ENCODE measurements at places on chromosomes 11 and 22.
A peak's percentile ranks its signal among the peaks of the same experiment; 100 is the strongest.

GRCh38 chr11:126991596-126991995 is 9.0 kb downstream of the KIRREL3 start:
- DNase-seq: no peak

DNA sequence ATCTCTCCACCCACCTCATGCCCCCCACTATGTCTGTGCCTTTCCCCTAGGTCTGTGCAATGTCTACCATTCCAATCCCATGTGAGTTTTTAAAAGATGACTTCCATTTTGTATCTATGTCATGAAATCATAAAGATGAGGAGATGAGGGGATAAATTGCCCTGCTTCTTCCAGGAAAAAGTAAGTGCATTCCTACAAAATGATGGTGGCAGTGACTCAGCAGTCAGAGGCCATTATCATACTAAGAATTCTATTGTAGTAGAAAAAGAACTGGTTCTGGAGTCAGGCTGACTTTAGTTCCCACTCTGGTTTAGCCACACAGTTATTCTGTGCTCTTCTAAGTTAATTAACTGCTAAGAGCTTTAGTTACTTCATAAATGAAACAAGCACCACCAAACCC is 89.6 kb upstream of the API5 start:
- no peak for DNase-seq

DNA sequence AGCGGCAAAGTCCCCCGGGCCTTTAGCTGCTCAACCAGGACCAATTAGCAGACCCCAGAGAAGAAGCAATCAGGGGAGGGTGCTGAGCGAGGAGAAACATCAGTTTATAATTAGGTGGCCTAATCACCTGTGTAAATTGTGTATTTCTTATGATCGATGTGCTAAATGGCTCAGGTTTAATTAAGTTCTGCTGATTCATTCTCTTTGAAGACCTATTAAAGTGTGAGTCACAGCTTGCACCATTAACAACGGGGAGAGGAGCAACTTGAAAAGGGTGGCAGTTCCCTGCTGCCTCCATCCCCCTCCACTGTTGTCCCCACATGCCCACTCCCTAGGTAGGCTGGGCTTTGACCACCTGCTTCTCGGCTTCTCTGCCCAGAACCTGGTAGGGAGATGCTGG is 10.7 kb downstream of the ISX start:
- no peak for DNase-seq

DNA sequence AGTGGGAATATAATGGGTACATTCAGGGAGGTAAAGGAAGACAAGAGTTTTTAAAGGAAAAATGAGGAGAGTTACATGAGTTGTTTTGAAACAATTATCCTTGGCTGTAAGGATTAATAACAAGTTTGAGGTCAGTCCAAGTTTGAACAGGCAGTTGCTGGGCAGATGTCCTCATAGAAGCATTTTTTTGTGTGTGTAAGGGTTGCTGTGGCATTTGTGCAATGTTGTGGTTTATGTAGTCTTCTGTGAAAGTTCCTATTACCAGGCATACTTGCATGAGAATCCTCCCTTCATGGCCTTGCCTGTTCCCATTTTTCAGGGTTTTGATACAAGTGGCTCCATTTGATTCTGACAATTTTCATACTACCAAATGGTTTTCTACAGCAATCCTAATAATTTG is 400.2 kb downstream of the KCNA4 start:
- no peak for DNase-seq

- no peak for DNase-seq
These were observed 81.9 kb downstream of the TP53I11 start for GRCh38 chr11:44868455-44869421.

- no peak for DNase-seq
These were observed 185.2 kb downstream of the BCR start for GRCh38 chr22:23365524-23365923.

GRCh38 chr11:23315286-23315685 is 455.0 kb upstream of the CCDC179 start:
- DNase-seq: no peak

GRCh38 chr22:31488346-31488883 is 1.2 kb downstream of the EIF4ENIF1 start:
- DNase-seq: no peak

DNA sequence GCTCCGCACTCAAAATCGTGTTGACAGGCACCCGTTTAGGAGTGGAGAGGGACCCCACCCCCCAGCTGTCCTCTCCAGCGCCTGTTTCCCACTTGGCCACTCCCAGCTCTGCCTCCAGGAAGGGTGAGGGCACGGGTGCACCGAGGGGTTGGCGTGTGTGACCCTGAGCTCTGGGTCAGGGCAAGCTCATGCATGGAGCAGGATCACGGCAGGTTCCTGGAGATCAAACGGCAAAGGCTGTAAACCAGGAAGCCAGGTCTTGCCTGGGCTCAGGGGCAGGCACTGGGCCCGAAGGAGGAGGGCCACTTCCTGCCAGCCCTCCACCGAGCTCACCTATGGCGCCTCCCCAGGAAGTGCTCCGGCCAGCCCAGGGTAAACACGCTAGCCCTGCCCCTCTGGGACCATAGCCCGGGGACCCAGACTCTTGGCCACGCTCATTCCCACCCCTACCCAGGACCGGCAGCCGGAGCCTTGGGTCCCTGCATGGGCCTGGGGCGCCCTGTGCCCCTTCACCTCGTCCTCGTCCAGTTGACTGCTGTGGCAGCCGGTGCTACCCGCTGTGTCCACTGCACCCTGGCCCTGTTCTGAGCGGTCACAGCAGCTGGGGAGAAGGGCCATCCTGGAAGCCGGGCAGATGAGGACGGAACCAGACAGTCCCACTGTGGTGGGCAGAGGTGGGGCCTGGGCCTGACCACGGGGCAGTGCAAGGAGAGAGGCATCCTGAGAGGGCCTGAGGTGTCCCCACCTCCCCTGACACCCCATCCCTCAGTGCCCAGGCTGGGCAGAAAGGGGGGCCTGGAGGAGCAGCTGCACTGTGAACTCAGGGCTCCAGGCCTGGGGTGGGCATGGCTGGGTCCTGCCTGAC is 1.0 kb upstream of the EPS8L2 start:
- DNase-seq: peak; percentile 58

- DNase-seq: no peak
These were observed 17.5 kb upstream of the SHANK2 start for GRCh38 chr11:71269603-71270511.

DNA sequence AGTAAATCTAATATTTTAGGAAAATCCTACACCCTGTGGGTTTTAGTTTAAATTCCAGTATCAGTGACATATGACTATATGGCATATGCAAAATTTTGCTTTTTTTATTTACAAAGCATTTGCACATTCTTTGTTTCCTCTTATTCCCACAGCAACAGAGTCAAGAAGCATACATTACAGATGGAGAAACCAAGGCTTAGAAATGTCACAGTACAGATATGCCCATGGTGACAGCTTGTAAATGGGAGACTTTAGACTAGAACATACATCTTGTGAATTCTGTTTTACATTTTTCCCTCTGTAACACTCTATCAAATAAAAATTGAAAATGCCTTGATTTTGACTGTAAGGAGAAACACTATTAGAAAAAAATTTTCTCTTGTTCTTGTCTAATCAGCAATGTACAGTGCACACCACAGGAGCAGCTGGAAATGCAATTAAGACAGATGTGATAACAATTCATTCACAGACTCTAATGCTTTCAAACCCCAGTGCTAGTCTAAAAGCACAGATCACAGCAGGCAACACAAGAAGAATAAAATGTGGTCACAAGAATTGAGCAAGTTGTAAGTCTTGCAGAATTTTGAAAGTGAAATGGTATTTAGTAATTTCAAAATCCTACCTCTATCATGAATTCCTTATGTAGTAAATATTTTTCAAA is 375.9 kb downstream of the LUZP2 start:
- DNase-seq: no peak

- no peak for DNase-seq
These were observed 31.2 kb upstream of the RBMXL2 start for GRCh38 chr11:7057641-7058040.

- DNase-seq: no peak
These were observed 137.3 kb downstream of the KCNA4 start for GRCh38 chr11:29879560-29879959.

DNA sequence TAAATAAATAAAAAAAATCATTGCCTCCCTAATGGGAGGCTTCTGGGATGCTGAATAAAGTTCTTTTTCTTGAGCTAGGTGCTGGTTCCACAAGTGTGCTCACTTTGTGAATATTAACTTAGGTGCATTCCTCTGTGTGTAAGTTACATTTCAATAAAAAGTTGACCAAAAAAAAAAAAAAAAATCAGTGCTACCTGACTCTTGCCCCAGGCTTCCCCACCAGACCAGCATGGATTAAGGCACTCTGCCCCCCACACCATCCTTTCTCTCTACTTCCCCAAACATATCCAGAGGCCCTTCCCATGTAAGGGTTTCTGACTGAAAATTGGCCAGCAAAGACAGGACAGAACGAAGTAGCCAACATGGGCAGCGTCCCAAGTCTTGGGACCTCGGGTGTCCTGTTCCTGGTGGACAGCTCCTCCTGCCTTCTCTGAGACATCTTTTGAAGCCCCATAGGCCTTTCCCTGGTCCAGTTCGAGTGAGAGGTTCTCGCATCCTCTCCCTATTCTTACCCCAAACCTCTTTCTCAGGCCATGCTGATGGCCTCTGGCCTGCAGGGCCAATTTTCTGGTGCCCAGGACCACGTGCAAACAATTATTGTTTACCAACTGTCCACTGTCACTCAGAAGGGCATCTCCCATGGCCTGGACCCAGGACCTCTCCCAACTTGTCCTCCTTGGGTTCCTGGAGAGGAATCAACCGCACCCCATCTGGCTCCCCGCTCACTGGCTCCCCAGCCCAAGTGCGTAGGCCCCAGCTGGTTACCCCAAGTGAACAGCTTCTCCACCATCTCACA is 14.9 kb upstream of the KCTD14 start:
- no peak for DNase-seq

- no peak for DNase-seq
These were observed 16.5 kb downstream of the LRRC10B start for GRCh38 chr11:61524963-61525587.

DNA sequence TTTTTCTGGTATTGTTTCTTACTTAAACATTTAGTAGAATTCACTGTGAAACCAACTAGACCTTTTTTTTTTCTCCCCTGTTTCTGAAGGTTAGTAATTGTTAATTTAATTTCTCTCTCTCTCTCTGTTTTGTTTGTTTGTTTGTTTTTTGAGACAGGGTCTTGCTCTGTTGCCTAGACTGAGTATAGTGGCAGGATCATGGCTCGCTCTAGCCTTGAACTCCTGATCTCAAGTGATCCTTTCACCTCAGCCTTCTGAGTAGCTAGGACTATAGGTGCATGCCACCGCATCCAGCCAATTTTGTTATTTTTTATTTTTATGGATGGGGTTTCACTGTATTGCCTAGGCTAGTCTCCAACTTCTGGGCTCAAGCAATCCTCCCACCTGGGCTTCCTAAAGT is 165.0 kb downstream of the UVRAG start:
- no peak for DNase-seq

GRCh38 chr11:67288198-67288451 is 978 bp upstream of the ANKRD13D start:
- no peak for DNase-seq
